ENCODE measurements at places on chromosomes 5 and 9.

DNA sequence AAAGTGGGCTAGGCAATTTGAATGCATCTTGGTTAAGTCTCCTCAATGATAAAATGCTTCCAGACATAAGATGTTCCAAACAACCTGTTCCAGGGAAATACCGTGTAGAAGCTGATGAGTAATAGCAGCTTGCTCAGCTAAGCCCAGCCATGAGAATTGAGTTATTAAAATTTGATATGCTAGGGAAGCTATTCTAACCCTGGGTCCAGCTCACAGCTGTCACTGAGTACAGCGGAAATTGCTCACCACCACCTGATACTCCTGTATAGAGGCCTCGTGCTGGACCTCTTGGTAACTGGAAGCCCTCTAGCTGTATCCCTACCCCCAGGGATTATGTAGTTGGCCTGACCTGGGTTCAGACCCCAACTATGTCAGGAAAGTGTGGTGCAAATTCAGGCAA lies 521.3 kb upstream of the TRPC7 start:
- no peak for DNase-seq

GRCh38 chr5:96615223-96615622 lies 47.0 kb upstream of the CAST start:
- no peak for DNase-seq

DNA sequence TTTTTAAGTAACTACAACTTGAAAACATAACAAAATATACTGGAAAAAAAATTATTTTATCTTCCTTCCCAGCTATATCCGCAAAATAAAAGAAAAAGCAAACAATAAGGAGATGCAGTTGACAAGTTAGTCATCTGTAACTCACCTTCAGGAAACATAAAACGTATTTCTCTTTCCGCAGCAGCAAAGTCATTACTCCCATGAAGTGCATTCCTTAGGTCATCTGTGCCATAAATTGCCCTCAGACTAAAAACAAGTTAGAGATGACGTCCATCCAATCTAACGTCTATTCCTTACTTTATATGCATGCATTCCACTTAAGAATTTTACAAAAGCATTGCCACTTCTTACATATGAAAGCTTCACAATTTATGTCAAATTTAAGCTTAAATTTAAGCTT lies 10.9 kb downstream of the NME5 start:
- DNase-seq: no peak

GRCh38 chr9:22005021-22005701 lies 3.9 kb downstream of the CDKN2B start:
- no peak for DNase-seq

DNA sequence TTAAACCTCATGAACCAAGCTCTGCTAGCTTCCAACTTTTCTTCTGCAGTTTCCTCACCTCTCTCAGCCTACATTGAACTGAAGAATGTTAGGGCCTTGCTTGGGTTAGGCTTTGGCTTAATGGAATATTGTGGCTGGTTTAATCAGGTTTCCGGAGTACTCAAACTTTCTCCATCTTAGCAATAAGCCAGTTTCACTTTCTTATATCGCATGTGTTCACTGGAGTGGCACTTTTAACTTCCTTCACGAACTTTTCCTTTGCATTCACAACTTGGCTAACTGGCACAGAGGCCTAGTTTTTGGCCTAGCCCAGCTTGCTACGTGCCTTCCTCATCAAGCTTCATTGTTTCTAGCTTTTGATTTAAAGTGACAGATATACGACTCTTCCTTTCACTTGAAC lies 81.0 kb upstream of the MAST4 start:
- no peak for DNase-seq

DNA sequence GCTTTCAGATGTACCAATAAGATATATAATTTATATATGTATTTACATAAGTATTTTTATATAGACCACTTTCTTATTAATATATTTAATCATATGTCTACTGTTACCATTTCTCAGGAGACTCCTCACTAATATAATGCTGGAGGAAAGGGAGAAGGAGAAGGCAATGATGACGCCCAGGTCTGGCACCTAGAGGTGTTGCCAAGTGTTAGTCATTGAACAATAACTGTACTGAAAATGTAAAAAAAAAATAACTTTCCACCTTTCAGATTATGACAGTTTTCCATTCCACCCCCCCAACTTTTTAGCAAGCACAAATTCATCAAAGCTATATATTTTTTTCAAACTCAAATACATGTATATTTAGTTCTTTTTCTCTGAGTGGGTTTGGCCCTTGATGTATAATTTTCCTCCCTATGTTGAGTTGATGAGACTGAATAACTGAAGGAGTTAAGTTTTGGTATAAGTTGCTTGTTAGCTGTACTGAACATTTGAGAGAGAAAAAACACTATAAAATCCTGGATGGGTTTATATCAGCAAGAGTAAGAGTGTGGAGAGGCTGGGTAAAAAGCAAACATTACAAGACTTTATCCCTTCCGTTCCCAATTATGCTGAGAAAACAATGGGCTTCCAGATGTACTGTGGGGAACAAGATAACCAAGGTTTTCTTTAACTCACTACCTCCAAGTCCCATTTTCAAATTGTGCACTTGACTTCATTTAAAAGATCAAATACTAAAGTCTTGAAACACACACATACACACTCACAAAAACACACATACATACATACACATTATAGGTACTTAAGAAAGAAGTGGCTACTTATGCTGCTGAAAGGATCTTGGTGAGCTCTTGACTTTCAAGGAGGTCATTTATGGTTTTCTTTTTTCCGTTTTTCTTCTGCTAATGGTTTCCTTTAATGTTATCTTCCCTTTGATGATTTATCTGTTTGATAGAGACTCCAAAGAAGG lies 142.8 kb upstream of the IFNE start:
- no peak for DNase-seq

- DNase-seq: no peak
Observed at GRCh38 chr9:106981396-106982287, 118.7 kb downstream of the ZNF462 start.

DNA sequence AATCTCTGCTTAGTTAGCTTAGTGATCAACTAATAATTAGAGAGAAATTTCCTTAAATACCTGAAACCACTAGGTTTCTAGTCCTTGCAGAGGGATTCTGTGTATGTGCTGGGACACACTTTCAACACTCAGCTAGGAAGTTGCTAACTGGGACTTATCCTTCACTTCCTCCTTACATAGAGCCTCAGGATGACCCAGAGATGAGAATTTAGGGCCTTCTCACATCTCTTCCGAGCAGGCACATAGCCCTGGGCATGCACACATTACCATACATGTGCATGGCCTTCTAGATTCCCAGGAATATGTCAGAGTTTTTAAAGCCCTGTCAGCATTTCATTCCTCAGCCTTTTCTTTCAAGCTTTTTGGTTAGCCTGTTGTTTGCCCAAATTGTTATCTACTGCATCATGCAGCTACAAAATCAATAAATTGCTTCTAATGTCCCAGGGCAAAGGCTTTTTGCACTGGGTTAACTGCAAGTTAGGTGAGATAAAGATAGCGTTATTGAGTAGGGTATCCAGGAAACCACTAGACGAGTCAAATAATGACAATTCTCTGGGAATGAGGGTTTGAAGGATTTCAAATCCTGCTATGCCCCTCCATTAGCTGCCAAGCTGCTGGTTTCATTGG lies 22.0 kb upstream of the CDK20 start:
- DNase-seq: no peak

DNA sequence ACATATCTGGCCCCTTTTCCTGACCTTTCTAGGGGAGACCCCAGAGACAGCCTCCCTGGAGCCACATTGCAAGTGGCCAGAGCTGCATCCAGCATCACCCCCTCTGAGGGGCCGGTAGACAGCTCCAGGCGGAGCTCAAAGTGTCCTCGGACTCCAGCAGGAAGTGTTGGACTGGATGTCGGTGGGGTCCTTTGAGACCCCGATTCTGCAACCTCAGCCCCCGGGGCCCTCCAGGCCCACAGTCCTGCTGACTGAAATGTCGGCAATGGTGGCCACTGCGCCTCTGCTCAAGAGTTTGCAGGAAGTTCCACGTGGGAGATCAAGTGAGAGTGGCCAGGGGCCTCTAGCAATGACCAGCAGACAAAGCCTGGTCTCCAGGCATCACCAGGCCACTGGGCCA lies 115.9 kb upstream of the FOXD4L5 start:
- no peak for DNase-seq

DNA sequence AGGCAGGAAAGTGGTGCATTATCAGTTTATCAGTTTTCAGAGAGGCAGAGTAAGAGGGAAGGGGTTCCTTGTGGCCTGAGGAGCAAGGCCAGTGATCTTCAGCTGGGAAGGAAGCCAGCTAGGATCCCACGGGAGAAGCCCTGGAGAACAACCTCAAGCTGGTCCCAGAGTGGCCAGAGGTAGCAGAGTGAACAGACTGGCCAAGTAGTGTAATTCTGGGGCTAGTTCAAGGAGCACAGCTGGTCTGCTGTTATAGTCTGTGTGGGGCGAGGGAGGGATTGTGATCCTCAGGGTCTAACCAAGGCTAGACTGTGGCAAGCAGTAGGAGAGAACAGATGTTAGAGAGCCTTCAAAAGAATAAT lies 164.6 kb downstream of the CARTPT start:
- DNase-seq: no peak

GRCh38 chr9:126504086-126504976 lies 109.4 kb upstream of the LMX1B start:
- DNase-seq: no peak

DNA sequence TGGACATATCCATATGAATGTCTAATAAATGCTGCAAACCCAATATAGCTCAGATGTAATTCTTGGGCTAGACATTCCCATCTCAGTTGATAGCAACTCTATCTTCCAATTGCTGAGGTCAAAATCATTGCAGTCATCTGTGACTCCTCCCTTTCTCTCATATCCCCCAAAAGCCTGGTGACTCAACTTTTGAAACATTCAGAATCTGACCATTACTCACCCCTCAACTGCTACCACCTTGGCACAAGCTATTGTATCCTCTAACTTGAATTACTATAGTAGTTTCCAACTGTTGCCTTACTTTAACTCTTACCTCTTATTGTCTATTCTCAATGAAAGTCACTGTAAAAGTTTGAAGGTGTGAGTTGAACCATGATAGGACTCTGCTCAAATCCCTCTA lies 600.1 kb upstream of the RGMB start:
- no peak for DNase-seq

DNA sequence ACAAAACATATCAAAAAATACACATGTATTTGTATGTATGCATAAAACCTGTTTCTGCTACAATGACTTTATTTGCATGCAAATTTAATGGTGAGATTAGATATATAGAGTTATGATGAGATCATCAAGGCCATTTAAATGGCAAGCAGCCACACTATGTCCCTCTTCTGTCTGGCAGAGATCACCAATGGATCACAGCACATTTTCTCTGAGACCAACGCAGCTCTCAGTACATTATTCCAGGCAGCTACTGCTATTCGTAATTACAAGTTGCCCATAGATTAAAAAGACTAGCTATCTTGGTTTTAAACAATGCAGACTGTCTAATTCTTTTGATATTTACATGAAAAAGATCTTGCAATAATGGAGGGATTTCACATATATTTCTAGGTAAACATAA lies 629.5 kb downstream of the PDE4D start:
- no peak for DNase-seq
